Activated naive CD4-positive, alpha-beta T cell treated with anti-CD3 and anti-CD28 coated beads, Interleukin-2, amount 50 U/mL, for 72 hours (primary cell): ENCODE measurements at places on chromosomes 12 and 14. TPM values are rescaled to one million over a fixed set of nuclear protein-coding genes. Genes with fewer than 3 reads are reported as not detected.

DNA sequence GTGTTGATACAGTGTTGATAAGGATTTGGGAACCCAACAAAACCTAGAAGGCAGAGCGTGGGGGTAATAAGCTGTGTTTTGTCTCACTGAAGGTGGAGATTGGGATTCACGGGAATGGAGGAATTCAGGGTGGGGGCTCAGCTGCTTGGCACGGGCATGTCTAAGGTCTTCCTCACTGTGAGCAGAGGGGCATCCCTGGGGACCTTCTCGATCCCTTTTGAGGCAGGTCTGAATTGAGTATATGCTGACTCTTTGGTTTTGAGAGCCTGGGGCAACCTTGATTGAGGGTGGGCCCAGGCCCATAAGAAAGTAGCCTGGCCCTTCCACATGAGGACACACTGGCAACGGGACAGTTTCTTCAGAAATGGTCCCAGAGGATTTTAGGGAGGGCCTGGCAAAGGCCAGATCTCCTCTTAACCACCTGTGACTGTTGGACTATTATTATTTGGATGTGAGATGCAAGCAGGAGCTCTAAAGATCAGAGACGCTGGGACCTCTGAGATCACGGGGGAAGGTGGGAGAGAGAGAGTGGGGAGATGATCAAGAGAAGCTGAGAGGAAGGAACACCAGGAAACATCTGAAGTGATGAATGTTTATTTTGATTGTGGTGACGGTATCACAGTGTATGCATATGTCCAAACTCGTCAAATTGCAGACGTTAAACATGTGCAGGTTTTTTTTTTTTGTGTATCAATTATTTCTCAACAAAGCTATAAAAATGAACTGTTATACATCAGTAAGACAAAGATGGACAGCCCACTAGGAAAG lies 48.4 kb downstream of the SMIM41 start:
- no peak for DNase-seq

DNA sequence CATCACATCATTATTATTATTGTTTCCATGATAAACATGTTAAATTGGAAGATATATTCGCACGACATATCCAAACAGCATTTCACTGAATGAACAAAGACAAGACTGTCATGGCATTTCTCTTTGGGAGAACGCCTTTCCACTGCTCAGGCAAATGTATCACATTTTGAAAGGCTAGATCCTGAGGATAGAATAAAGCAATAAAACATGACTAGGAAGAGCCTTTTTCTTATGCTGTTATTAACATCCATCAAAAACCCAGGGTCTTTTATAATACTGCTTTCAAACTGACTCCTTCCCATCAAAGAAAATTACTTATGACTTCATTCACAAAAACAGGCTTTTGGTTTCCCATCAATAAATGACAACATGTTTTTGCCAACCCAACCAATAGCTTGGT lies 630.9 kb downstream of the TMTC2 start:
- no peak for DNase-seq

- no peak for DNase-seq
These were observed 175.3 kb upstream of the ALG10B start for GRCh38 chr12:38141239-38141638.

- DNase-seq, result no peak
These were observed 17.7 kb downstream of the RIN3 start for GRCh38 chr14:92531106-92531873.

DNA sequence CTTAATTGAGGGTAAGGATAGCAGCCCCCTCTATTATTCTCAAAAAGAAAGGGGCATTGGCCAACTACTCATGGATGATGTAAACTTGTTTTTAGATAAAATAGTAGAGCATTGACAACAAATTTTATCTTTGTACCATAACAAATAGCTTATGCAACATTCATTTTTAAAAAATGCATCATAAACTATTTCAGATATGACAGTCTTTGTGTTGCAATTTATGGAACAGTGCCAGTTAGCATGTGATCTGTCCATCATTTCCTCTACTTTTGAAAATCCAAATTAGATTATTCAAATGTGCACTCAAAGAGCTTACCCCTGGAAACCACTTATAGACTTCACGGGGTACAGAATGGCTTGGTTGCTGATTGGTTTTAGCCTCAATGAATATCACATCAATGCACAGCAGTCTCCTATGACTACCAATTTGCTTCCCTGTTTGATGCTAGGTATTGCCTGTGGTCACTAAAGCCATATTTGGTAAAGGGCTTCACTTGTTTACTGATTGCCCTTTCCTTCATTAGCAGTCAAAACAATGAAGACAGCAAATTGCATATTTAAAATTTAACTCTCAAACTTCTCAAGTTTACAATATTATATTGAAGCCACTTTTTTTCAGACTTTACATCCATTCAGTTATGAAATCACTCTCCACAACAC lies 274.9 kb upstream of the MGAT4C start:
- DNase-seq, result no peak

GRCh38 chr14:96632363-96632758 lies 130.2 kb downstream of the PAPOLA start:
- no peak for DNase-seq

DNA sequence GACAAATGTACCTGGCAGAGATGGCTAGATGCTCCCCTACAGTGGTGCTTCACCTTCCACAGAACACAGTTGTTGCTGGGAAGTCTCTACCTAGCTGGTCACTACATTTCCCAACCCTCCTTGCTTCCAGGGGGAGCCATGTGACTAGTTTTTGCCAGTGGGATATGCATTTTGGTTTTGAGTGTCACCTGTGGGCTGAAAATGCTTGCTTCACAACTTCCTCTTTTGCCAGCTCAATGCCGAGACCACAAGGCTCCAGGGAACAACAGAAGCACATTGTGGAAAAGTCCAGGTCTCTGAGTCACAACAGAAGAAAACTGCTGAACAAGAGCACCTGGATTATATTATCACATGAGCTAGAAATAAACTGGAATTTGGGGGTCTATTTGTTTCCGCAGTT lies 48.5 kb upstream of the ARHGAP5 start:
- DNase-seq, result no peak

DNA sequence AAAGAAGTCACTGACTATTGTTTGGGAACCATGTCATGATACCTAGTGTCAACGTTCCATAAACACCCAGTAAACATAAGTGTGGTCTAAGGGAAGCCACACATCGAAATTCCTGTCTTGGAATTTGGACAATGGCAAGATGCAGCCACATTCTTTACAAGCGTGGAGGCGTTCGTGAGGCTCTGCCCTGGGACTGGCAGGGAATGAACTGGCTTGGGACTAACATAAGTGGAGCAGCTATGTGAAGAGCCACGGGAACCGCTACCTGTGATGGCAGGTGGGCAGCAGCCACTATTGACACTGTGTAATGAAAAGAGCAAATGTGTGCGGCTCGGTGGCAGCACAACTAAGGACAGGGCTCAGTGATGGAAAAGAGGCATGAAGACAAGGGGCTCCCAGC lies 10.0 kb upstream of the NRIP2 start:
- no peak for DNase-seq

DNA sequence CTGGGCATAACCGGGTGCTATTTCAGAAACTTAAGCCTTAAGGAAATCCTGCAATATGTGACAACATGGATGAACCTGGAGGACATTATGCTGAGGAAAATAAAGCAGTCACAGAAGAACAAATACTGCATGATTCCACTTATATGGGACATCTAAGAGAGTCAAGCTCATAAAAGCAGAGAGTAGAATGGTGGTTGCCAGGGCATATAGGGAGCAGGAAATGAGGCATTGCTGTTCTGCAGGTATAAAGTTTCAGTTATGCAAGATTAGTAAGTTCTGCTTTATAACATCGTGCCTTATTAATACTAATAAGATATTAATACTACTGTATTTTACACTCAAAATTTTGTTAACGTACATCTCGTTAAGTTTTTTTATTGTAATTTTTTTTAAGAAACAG lies 124.2 kb upstream of the ATF1 start:
- DNase-seq, result no peak

DNA sequence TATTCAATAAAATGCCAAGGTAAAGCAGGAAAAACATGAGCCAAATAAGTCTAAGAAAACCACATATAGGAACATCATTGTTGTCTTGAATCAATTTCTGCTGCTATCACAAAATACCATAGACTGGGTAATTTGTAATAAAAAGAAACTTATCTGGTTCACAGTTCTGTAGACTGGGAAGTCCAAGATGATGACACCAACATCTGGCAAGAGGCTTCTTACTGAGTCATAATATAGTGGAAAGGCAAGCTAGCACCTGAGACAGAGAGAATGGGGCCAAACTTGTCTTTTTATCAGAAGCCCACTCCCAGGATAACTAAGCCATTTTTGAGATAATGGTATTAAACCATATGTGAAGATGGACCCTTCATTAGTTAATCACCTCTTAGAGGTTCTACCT lies 975.9 kb downstream of the FLRT2 start:
- no peak for DNase-seq

- DNase-seq, result no peak
These were observed 1087.4 kb upstream of the FLRT2 start for GRCh38 chr14:84442521-84442920.

- DNase-seq, result no peak
These were observed 27.6 kb downstream of the PMCH start for GRCh38 chr12:102169922-102170621.

GRCh38 chr12:47337581-47337980 lies 257.8 kb upstream of the AMIGO2 start:
- DNase-seq, result no peak

DNA sequence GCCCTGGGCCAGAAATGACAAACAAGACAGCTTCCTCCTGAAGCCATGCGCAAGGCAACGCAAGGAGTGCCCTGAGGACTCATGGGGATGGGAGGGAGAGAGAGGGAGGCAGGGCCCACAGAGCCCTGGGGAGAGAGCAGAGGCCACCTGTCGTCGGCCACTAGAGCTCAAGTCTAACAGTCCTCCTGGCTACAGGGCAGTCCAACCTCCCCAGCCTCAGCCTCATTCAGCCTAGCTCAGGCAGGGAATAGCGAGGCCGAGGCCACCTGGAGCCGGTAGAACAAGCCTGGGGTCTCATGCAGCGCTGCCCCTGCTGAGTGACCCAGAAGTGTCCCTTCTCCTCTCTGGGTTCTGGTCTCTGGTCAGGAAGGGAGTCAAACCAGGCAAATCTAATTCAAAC lies 69.5 kb downstream of the BCL11B start:
- no peak for DNase-seq

DNA sequence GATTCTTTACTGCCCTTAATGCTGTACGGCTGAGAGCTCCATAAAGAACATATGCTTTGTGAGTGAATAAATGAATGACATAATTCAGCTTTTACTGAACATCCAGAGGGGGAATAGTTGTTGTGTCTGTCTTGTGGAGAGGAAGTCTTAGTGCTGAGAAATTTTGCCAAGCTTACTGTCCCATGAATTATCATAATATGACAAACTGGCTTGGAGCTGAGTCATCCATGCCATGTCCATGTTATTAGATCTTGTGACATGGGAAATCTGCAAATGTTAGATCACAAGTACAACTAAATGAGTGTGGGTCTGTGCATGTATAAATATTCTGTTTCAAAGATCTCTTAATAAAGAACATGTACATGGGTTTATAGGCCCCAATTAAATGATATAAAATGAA lies 350.4 kb downstream of the BMP4 start:
- no peak for DNase-seq

DNA sequence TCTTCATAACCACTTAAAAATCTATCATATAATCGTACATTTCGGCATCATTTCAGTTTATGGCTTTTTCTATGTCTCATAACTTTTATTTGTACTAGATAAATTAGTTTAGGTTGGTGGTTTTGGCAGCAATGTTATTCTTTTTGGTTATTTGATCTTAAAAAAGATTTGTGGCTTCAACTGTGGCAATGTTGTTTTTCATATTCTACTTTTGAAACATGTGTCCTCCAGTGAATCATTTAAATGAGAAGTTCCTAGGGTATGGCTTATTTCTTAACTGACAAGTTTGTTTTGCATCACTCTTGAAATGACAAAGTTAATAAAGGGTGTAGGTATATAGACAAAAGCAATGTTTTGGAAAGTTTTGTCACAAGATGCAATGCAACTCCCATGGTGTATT lies 11.1 kb upstream of the KITLG start:
- no peak for DNase-seq

- no peak for DNase-seq
These were observed 30.1 kb downstream of the CDKL1 start for GRCh38 chr14:50366589-50366988.

DNA sequence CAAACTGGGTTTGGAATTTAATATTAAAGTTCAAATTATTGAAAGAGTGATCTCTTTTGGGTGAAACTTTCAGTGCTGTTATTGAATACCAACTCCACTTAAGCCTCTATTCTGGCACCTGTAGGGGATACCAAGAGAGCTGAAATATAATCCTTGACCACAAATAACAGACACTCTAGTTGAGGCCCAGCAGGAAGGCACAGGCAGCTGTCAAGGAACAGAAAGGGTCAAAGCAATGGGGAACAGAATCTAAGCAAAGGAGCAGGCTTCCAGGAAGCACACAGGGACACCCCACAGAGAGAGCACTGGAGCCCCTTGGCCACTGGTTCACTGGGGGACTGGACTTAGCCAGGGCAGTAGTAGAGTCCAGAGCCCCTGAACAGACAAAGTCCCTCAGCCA lies 120.9 kb upstream of the SFSWAP start:
- DNase-seq, result no peak

DNA sequence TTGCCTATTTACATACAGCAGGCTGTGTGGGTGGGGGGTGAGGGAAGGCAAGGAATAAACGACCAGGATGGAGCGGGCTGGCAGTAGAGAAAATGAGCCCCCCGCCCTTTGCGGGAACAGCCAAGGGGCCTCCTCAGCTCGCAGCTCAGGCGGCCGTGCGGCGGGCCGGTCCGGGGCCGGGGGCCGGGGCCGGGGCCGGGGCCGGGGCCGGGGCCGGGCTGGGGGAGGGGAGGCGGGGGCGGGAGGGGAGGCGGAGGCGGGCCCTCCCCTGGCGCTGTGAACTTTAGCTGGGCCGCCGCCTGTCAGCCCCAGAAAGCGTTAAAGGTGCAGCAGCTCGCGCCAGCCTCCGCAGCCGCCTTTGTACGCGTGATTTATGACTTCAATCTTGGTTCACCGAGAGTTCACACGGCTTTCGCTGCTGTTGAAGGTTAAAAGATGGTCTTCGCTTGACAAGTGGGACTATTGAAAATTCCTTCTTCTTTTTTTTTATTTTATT lies 28.8 kb downstream of the HOXC4 start:
- no peak for DNase-seq

- DNase-seq, result no peak
These were observed 105.4 kb upstream of the GRIN2B start for GRCh38 chr12:14086838-14087237.

The SOAT2 gene
- total RNA-seq, result 0.59 TPM

The RNASE1 gene
- total RNA-seq, result not detected

The HOXC11 gene
- not detected for total RNA-seq

The PLBD1 gene
- total RNA-seq, result not detected

The LMNTD1 gene
- total RNA-seq, result not detected

The KTN1 gene
- total RNA-seq, result 83.9 TPM

The BEGAIN gene
- 8.0 TPM for total RNA-seq
